Activated naive CD4-positive, alpha-beta T cell (primary cell): ENCODE measurements at places on chromosomes 1 and 21.

GRCh38 chr1:245453541-245453940 is 298.8 kb downstream of the KIF26B start:
- DNase-seq = no peak

GRCh38 chr1:79966438-79966837 is 959.9 kb upstream of the ADGRL4 start:
- DNase-seq = no peak

DNA sequence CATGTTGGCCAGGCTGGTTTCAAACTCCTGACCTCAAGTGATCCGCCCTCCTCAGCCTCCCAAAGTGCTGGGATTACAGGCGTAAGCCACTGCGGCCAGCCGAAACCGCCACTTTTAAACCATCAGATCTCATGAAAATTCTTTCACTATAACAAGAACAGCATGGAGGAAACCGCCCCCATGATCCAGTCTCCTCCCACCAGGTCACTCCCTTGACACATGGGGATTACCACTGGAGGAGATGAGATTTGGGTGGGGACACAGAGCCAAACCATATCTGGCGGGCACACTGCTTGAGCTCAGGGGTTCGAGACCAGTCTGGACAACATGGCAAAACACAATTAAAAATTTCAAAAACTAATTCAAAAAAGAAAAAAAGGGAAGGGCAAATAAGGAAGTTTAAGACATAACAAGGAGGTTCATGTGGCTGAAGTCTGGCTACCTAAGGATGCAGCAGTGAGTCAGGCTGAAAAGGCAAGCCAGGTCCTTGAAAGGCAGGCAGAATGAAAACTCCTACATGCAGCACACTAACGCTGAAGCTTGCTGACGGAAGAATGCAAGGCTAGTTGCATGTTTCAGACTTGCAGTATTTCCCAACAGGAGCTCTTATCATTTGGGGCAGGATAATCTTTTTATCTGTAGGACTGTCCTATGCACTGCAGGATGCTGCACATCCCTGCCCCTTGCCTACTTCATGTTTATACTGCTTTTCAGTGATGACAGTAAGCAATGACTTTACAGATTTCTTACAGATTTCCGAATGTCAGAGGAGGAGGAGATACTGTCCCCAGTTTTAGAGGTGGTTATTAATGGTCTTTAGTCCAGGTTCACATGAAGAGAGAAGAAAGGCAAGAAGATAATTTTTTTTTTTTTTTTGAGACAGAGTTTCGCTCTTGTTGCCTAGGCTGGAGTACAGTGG is 49.3 kb downstream of the FBXO42 start:
- DNase-seq = no peak

DNA sequence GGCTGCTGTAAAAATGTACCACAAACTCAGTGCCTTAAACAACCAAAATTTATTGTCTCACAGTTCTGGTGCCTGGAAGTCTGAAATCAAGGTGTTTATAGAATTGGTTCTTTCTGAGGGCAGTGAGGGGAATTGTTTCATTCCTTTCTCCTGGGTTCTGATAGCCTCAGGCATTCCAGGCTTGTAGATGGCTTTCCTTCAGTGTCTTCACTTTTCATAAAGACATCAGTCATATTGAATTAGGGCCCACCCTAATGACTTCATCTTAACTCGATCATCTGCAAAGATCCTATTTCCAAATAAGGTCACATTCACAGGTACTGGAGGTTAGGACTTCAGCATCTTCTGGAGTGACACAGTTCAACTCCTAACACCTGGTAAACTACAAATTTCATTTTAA is 15.0 kb downstream of the CDKN2C start:
- DNase-seq = no peak

- no peak for DNase-seq
These were observed 30.9 kb upstream of the SERTAD4 start for GRCh38 chr1:210201681-210202080.

- DNase-seq = no peak
These were observed 29.2 kb downstream of the VASH2 start for GRCh38 chr1:212979340-212980122.

DNA sequence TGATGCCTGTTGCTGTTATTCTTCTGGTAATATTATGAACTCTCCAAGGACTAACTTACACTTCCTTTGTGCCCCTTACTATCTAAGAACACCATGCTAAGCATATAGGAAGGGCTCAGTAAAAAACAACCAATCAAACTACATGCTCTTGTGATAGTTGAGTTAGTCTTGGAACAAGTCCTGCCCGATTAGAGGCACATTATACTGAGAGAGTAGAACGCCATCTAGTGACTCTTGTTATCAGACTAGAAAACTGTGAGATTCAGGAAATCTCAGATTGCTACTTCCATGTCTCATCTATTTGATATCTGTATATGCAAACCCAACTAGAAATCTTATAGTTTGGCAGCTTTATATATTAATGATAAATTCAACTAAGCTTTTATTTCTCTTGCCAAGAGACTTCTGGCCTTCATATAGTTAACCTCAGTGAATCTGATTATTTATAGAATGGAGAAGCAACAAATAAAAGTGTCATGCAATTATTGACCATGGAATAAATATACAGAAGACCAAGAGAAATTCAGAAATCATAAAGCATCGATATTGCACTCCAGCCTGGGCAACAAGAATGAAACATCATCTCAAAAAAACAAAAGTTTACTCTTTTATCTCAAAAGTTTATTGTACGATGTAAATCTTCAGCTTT is 7.8 kb upstream of the SRRM1 start:
- DNase-seq = no peak

DNA sequence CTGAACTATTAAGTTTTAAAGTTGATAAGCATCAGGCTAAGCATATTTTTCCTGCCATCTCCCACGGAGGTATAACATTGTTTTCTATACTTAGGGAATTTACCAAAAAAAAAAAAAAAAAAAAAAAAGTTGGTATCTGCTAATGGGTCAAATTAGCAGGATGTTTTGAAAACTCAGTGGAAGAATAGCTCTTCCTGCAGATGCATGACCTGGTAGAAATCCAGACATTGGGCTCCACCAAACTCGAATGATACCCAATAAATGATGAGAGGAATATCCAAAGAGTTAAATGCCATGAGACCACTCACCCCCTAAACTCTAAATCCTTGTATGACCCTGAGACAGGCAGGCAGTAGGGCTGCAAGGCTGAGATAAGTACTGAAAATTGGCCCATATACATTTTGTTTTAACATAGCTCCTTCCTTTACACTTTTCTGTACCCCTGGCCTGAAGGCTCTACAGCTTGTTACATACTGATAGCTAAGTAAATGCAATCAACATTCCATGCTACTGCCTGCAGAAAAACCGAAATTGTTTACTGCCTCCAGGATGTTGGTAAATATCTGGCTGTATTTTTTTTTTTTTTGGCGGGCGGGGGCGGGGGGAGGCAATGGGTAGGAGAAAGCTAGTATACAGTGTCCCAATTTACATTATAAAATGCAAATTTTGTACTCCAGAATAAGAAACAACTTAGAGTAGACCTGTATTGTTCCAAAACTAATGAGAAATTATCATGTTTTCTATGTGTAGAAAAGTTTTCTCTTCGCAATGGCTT is 57.6 kb downstream of the NFIA start:
- no peak for DNase-seq

DNA sequence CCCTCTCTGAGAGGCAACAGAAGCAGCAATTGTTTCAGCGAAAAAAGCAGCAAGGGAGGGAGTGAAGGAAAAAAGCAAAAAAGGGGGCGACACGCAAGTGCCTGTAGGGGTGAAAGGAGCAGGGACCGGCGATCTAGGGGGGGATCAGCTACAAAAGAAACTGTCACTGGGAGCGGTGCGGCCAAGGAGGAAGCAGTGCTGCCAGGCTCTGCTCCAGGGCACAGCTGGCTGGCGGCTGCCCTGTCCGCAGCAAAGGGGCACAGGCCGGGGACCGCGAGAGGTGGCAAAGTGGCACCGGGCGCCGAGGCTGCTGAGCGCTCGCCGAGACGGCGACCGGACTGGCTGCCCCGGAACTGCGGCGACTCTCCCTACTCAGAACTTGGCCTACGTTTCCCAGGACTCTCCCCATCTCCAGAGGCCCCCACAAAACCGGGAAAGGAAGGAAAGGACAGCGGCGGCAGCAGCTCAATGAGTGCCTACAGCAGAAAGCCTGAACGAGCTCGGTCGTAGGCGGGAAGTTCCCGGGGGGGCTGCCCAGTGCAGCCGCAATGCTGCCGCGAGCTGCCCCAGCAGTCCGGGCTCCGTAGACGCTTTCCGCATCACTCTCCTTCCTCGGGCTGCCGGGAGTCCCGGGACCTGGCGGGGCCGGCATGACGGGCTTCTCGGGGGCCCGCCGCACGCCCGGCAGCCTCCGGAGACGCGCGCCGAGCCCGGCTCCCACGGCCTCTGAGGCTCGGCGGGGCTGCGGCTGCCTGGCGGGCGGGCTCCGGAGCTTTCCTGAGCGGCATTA is 1.0 kb upstream of the CDKN2C start:
- no peak for DNase-seq

DNA sequence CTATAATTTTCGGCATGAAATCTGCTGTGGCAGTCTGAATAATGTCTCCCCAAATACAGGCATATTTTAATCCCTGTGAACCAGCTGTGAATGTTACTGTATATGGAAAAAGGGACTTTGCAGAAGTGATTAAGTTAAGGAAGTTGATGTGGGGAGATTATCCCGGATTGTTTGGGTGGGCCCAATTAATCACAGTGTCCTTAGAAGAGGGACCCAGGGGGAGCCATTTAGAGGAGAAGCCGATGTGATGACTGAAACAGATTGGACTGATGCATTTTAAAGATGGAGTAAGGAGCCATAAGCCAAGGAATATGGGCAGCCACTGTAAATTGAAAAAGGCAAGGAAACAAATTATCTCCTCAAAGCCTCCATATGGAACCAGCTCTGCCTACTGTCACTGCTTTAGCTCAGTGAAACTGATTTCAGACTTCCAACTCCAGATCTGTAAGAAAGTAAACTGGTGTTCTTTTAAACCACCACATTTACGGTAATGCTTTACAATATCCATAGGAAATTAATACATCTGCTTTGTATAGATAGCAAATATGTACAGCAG is 61.1 kb upstream of the GPR88 start:
- no peak for DNase-seq

DNA sequence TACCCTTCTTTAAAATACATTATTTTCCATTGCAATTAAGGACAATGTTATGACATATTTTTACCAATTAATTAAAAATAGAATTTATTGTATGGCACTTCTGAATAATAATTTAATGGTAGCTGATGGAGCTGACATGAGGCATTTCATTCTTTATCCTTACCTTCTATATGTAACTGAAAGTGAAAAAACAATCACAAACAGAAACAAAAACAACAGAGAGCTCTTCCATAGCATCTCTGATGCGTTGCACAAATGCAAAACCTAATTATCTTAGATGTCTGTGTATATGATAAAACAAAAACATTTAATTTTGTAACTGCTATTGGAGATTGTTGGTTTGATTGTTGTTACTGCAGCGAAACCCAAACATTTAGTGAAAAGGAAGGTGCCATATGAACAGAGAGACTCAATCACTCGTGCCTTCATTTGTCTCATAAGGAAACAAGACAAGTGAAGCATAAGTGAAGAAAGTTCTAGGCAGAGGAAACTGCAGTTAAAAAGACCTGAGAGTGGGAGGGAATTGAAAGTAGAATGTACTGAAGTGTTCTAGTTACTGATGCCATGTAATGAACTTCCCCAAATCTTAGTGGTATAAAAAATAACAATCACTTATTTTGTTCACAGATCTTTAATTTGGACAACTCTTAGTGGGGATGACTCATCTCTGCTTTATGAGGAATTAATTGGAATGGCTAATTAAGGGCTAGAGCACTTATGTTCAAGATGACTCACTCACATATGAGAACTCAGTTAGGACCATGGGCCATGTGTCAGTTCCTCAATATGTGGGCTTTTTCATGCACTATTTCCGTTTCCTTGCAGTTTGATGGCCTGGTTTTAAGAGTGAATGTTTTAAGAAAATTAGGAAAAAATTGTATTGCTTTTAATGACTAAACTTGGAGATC is 245.0 kb upstream of the OLFM3 start:
- no peak for DNase-seq

- DNase-seq = no peak
These were observed 22.1 kb downstream of the EDARADD start for GRCh38 chr1:236416165-236416564.

- no peak for DNase-seq
These were observed 137.7 kb downstream of the RUNX1 start for GRCh38 chr21:34911360-34911759.

GRCh38 chr21:45469273-45470086 is 64.5 kb downstream of the COL18A1 start:
- no peak for DNase-seq

DNA sequence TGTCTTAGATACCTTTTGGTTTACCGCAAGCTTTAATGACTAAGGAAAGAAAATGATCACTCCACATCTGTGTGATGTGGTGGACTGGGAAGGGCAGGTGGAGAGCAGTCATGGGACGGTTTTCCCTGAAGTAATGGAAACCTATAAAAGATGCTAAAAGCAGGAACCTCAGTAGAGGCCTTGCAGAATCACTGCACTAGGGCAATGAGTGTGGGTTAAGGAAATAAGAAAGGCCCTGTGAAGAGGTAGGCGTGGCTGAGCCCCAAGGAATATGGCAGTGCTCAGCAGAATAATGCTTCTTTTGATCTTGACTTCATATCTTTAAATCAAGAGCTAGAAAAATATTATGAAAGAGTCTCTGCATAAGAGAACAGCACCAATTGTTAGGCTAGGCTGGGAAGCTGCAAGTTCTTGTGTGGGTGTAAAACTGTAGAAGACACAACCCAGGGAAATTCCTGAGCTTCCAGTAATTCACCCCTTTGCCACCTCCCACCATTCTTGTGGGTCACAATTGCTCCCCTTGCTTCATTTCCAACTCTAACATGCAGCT is 49.9 kb downstream of the CLCA4 start:
- DNase-seq = no peak

- DNase-seq = no peak
These were observed 14.3 kb downstream of the RRP15 start for GRCh38 chr1:218299416-218299815.

DNA sequence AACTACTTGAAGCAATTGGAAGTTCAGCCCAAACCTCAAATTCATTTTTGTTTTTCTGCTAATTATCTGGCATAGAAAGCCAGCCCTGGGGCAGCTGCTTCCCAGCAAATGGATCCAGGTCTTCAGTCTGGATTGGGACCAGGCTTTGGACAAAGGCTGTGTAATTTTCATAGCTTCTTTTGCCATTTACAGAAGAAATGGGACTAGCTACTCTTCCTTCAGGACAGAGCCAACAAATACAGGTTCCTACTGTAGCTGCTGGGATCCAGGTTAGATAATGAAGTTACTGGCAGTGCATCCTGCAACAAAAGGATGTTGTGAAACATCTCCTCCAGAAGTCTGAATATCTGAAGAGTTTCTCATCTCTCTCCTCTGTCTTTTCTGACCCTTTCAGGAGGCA is 171.5 kb upstream of the CAMK1G start:
- DNase-seq = no peak

DNA sequence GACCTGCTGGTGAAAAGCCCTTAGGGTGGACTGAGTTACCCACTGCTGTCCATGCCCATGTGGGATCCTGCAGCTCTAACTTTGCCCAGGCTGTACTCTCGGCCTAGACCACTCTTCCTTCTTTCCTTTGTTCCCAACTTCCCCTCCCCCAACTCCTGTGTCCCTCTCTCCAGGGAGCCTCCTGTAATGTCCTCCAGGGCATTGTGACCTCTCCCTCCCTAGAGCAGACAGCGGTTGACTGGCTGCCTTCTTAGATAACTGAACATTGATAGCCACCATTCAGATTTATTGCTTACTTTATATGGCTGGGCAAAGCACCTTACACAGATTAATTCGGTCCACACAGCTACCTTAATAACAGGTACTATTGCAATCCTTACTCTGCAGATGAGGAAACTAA is 5.0 kb downstream of the RUNX1 start:
- no peak for DNase-seq
